ENCODE measurements at places on chromosomes 6 and 20.

GRCh38 chr6:21613809-21614208 lies 20.3 kb downstream of the SOX4 start:
- H3K4me1 ChIP-seq: no peaks in the 10 kb centered on the region
- H3K27me3 ChIP-seq: peaks cover 28% of the 10 kb centered on the region
- no peaks in the 10 kb centered on the region for H3K36me3 ChIP-seq
- no peak overlapping the region for H3K4me3 ChIP-seq
- DNase-seq: no peak
- no peak overlapping the region for H3K27ac ChIP-seq

- peaks cover 95% of the 10 kb centered on the region for H3K27me3 ChIP-seq
- no peaks in the 10 kb centered on the region for H3K36me3 ChIP-seq
- H3K4me1 ChIP-seq: peaks cover 3% of the 10 kb centered on the region
- no peak for DNase-seq
- H3K4me3 ChIP-seq: no peak overlapping the region
These were observed 6.8 kb downstream of the MDFI start for GRCh38 chr6:41645007-41645618.

GRCh38 chr6:6438286-6438685 lies 117.8 kb upstream of the F13A1 start:
- no peaks in the 10 kb centered on the region for H3K4me1 ChIP-seq
- H3K27ac ChIP-seq: no peak overlapping the region
- H3K36me3 ChIP-seq: no peaks in the 10 kb centered on the region
- H3K27me3 ChIP-seq: peaks cover 27% of the 10 kb centered on the region
- no peak overlapping the region for H3K4me3 ChIP-seq
- no peak for DNase-seq

DNA sequence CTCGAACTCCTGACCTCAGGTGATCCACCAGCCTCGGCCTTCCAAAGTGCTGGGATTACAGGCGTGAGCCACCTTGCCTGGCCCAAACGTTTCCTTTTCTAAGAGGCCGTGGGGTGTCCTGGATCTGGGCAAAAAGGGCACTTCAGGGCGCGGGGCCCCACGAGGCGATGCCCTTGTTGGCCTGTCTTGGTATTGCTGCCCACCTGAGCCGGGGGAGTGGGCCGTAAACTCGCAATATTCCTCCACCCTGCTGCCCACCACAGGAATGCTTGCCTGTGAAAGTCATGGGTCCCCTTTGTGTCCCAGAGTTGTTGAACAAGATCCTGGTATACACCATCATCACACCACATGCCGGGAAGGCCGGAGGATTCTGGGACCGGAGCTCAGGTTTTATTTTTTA lies 49.0 kb downstream of the SSR1 start:
- peaks cover 2% of the 10 kb centered on the region for H3K36me3 ChIP-seq
- H3K27ac ChIP-seq: no peak overlapping the region
- peaks cover 12% of the 10 kb centered on the region for H3K4me1 ChIP-seq
- H3K27me3 ChIP-seq: peaks cover 45% of the 10 kb centered on the region
- no peak for DNase-seq
- H3K4me3 ChIP-seq: no peak overlapping the region

DNA sequence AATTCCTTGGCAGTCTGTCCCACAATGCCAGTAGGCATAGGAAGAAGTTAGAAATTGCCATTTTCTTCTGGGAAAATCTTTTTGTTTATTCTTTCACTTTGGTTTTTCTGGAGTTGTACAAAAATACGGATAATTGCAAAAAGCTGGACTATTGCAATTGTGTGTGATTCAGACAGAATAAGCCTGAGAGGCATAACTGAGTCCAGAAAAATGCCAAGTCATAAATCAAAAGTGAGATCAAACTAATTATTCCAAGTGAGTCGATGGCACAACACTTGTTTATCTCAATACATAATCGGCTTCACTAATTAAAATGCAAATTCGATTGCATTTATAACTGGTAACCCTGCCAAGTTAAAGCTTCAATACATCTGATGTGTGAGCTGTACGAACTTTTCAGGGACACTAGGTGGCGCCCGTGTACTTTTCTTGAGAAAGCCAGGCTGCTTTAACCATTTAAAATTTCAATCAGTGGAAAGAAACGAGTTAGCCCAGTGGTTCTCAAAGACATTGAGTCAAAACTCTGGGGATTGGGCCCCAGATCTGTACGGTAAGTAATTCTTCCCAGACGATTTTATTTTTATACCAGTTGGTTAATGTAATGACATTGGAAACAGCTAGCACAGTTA lies 102.6 kb downstream of the LAMP5 start:
- H3K27ac ChIP-seq: no peak overlapping the region
- H3K4me1 ChIP-seq: no peaks in the 10 kb centered on the region
- H3K4me3 ChIP-seq: no peak overlapping the region

GRCh38 chr20:7984192-7984591 lies 35.4 kb downstream of the TMX4 start:
- no peaks in the 10 kb centered on the region for H3K27me3 ChIP-seq
- no peak overlapping the region for H3K27ac ChIP-seq
- no peak overlapping the region for H3K4me3 ChIP-seq
- peaks cover 4% of the 10 kb centered on the region for H3K4me1 ChIP-seq

GRCh38 chr20:62355516-62355877 lies 11.6 kb downstream of the LAMA5 start:
- no peaks in the 10 kb centered on the region for H3K27me3 ChIP-seq
- no peaks in the 10 kb centered on the region for H3K4me1 ChIP-seq
- no peaks in the 10 kb centered on the region for H3K36me3 ChIP-seq
